ENCODE measurements at places on chromosomes 12 and 14. TPM values are rescaled to one million over a fixed set of nuclear protein-coding genes. Genes with fewer than 3 reads are reported as not detected.

RAD9B gene
- polyA plus RNA-seq = 4.4 TPM

ASB2 gene
- 38.2 TPM for polyA plus RNA-seq

- DNase-seq = no peak
Observed at GRCh38 chr14:93462479-93462878, 31.7 kb downstream of the UNC79 start.

GRCh38 chr14:61466249-61466904, 145.0 kb downstream of the PRKCH start:
- DNase-seq = no peak

GRCh38 chr12:26939192-26939832, 1.0 kb downstream of the FGFR1OP2 start:
- DNase-seq = no peak

- no peak for DNase-seq
Observed at GRCh38 chr12:1911598-1912575, 6.6 kb downstream of the CACNA2D4 start.

DNA sequence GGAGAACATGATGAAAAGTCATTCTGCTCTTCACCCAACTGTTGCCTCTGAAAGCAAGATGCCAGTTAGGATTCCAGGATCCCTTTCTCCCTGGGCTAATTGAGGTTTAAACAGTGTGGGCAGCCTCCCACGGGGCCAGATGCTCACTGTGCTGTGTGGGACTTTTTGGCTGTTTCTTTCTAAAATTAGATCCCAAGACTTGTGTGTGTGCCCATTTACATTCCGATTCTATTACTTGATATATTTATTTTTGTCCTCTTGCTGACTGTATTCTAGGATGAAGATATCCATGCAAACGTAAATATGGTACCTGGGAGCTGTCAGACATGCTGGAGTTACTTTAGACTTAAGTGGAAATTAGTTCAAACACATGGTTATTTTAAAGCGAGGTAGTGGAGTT, 6.2 kb downstream of the IFT43 start:
- no peak for DNase-seq

DNA sequence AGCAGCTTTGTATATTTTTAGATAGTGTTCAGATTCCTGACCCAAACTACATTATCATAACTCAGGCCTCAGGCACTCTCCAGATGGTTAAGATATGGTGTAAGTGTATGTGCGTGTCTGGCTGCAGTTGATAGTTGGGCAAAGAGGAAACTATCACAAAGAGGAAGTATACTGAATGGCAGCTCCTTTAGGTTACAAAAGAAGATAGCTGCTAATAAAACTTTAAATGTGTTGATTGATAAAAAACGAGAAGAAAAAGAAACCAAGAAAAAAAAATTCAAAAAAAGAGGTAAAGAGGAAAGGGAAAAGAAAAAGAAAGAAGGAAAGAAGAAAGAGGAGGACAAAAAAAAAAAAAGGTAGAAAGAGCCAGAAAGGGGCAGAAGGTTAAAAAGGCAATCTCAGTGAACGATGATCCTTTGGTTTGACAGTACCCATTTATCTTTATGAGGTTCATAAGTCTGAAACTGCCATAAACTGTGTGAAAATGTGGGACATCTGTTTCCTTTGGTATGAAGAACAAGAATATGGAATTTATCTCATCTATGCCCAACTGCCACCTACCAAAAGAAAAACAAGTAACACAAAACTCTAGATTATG, 42.2 kb downstream of the TAOK3 start:
- DNase-seq = no peak

Measured in forelimb muscle (tissue), 1 donor.